Natural killer cell treated with Interleukin-12 subunit alpha and Interleukin-12 subunit beta and Interleukin-15 and Interleukin-18, amount 100 ng/mL, for 72 hours (primary cell): ENCODE measurements at places on chromosomes 3 and 15.

GRCh38 chr3:9247361-9247940 is 2.0 kb downstream of the SRGAP3 start:
- H3K4me1 ChIP-seq: peaks cover 22% of the 10 kb centered on the region
- H3K36me3 ChIP-seq: no peaks in the 10 kb centered on the region
- H3K27ac ChIP-seq: no peak overlapping the region
- H3K4me3 ChIP-seq: no peak overlapping the region
- no peak for DNase-seq

GRCh38 chr3:136044980-136045745 is 79.6 kb downstream of the PPP2R3A start:
- H3K27me3 ChIP-seq: peaks cover 12% of the 10 kb centered on the region
- no peaks in the 10 kb centered on the region for H3K36me3 ChIP-seq

GRCh38 chr3:13874891-13875290 is 5.0 kb downstream of the WNT7A start:
- peaks cover 38% of the 10 kb centered on the region for H3K27me3 ChIP-seq
- H3K4me1 ChIP-seq: peaks cover 3% of the 10 kb centered on the region
- H3K27ac ChIP-seq: no peak overlapping the region
- no peak for DNase-seq
- H3K4me3 ChIP-seq: no peak overlapping the region
- H3K36me3 ChIP-seq: no peaks in the 10 kb centered on the region

DNA sequence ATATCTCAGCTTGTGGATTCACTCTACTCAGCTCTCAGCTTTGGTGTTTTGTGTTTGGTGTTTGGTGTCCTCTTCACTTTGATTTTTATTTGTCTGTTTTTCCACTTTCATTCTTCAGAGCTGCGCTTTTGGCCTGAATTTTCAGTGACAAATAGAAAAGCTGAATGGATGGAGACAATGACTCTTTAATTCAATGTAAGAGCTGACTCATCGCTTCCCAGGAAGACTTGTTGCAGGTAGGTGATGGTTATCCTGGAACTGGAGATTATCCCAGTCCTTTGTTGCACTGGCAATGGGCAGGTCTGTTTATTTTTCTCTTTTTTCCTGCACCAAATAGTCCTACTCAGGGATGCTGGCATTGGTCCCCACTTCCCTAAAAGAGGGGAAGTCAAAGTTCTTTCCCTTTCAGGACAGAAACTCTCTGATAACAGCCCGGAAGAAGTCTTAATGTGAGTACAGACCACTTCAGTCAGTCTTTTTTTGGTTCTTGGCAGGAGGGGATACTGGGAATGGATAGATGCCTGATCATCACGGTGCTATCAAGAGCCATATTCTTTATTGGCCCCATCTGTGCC is 12.4 kb upstream of the AEN start:
- no peak overlapping the region for H3K27ac ChIP-seq
- no peak overlapping the region for H3K4me3 ChIP-seq
- no peak for DNase-seq
- H3K4me1 ChIP-seq: peaks cover 4% of the 10 kb centered on the region

GRCh38 chr3:59850417-59850816 is 800.6 kb upstream of the CFAP20DC start:
- no peak overlapping the region for H3K27ac ChIP-seq
- no peak overlapping the region for H3K4me3 ChIP-seq
- H3K36me3 ChIP-seq: peaks cover 9% of the 10 kb centered on the region
- DNase-seq: no peak
- no peaks in the 10 kb centered on the region for H3K4me1 ChIP-seq
- H3K27me3 ChIP-seq: no peaks in the 10 kb centered on the region

GRCh38 chr15:67006083-67007065 is 59.0 kb upstream of the SMAD3 start:
- no peak for DNase-seq
- no peaks in the 10 kb centered on the region for H3K4me1 ChIP-seq
- H3K27ac ChIP-seq: no peak overlapping the region
- H3K27me3 ChIP-seq: no peaks in the 10 kb centered on the region
- no peak overlapping the region for H3K4me3 ChIP-seq

GRCh38 chr3:116877968-116878367 is 168.4 kb downstream of the TUSC7 start:
- H3K27me3 ChIP-seq: no peaks in the 10 kb centered on the region
- DNase-seq: no peak
- no peaks in the 10 kb centered on the region for H3K36me3 ChIP-seq

GRCh38 chr15:36605604-36606263 is 26.3 kb downstream of the CDIN1 start:
- DNase-seq: no peak
- H3K4me1 ChIP-seq: no peaks in the 10 kb centered on the region
- no peaks in the 10 kb centered on the region for H3K36me3 ChIP-seq
- H3K27ac ChIP-seq: no peak overlapping the region

- no peak for DNase-seq
- H3K4me3 ChIP-seq: no peak overlapping the region
- no peaks in the 10 kb centered on the region for H3K36me3 ChIP-seq
- peaks cover 2% of the 10 kb centered on the region for H3K27me3 ChIP-seq
- H3K27ac ChIP-seq: no peak overlapping the region
Measured at GRCh38 chr3:20222274-20222673, 36.3 kb upstream of the SGO1 start.

- DNase-seq: no peak
- no peaks in the 10 kb centered on the region for H3K4me1 ChIP-seq
- H3K4me3 ChIP-seq: no peak overlapping the region
- no peaks in the 10 kb centered on the region for H3K36me3 ChIP-seq
Measured at GRCh38 chr15:86772369-86773059, 692.8 kb downstream of the AGBL1 start.

- peak overlapping the region; percentile 82 for H3K27ac ChIP-seq
- H3K4me1 ChIP-seq: peaks cover 11% of the 10 kb centered on the region
- no peak for DNase-seq
- H3K27me3 ChIP-seq: no peaks in the 10 kb centered on the region
Measured at GRCh38 chr15:55829826-55830225, 86.9 kb upstream of the PRTG start.

- no peaks in the 10 kb centered on the region for H3K4me1 ChIP-seq
- no peak overlapping the region for H3K27ac ChIP-seq
- H3K4me3 ChIP-seq: no peak overlapping the region
- DNase-seq: no peak
- H3K36me3 ChIP-seq: no peaks in the 10 kb centered on the region
Measured at GRCh38 chr3:7843441-7843840, 658.2 kb upstream of the LMCD1 start.

DNA sequence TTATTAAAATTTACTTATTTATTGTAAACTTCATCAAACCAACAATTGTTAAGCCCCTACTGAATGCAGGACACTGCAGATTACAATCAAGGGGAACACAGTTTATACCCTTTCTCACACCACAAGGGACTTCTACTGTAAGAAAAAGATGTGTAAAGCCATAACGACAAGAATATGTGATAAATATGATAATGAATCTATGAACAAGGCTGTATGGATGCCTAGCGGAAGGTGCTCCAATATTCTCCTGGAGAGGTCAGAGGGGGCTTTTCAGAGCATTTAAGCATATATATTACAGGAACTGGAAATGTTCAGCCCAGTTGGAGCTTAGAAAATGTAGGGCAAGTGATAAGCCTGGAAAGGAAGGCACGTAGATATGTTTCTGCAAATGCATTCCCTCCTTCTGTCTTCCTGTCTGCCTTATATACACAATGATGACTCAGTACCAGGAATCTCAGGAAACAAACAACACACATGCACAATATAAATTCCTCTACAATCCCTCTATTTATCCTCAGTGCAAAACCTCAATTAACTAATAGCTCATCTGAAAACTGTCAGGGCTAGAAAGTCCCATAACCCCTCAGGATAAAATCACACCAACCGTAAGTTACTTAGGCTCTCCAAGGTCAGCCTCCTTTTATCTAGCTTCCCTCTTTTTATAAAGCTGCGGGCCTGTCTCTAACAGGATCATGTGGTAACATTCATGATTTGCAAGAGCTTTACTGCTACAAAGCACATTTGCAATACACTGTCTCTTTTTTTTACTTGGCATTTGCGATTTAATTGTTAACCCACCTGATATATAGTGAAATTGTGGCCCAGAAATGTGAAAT is 393.1 kb downstream of the LPP start:
- H3K27ac ChIP-seq: no peak overlapping the region
- H3K36me3 ChIP-seq: peaks cover 4% of the 10 kb centered on the region
- H3K4me3 ChIP-seq: no peak overlapping the region
- peaks cover 32% of the 10 kb centered on the region for H3K4me1 ChIP-seq

- no peak overlapping the region for H3K27ac ChIP-seq
- no peak for DNase-seq
Measured at GRCh38 chr3:177471733-177472480, 274.6 kb upstream of the TBL1XR1 start.

DNA sequence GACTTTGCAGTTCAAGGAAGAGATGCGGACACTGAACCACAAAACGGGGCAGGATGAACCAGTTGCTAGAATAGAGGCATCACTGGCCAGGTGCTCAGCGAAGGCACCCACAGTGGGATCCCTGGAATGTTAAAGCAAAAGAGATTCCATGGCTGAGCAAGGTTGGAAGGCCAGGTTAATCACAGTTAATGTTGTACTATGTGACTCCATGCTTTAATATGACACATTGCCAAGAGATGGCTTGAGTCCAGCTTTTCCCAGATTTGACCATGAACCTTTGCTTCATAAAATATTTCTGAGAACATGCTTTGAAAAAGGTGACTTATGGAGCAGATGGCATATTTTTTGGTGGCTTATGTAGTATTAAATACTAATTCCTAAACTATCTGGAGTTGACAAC is 76.2 kb upstream of the CMTM7 start:
- no peaks in the 10 kb centered on the region for H3K36me3 ChIP-seq
- H3K27ac ChIP-seq: no peak overlapping the region
- H3K27me3 ChIP-seq: peaks cover 9% of the 10 kb centered on the region
- H3K4me3 ChIP-seq: no peak overlapping the region

DNA sequence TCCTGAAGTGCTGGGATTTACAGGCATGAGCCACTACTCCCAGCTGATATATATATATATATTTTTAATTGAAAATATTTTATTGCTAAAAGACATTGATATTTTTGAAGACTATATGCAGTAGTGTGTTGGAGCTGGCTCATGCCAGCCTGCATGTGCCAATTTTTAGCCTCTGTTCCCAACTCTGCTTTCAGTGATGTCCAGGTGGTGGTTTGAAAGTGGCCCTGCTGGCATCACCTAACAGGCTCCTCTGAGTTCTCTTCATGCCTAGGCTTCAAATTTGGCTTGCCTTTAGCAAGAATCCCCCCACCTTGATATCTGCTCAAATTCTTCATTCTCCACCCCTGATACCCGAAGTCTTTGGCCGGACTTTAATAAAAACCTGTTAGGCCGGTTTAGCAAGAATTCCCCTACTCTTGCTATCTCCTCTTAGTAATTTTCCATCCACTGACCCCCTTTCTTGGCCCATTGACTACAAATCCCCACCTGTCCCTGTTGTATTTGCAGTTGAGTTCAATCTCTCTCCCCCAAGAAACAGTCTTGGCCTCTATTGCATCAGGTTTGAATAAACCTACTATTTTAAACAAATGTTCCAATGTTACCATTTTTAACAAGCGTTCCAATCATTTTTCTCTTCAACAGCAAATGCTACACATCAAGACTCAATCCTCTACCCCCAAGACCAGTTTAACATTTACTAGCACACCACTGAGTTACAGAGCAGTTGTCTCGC is 23.9 kb upstream of the CTSH start:
- no peaks in the 10 kb centered on the region for H3K27me3 ChIP-seq
- DNase-seq: no peak
- H3K27ac ChIP-seq: no peak overlapping the region
- no peaks in the 10 kb centered on the region for H3K4me1 ChIP-seq

DNA sequence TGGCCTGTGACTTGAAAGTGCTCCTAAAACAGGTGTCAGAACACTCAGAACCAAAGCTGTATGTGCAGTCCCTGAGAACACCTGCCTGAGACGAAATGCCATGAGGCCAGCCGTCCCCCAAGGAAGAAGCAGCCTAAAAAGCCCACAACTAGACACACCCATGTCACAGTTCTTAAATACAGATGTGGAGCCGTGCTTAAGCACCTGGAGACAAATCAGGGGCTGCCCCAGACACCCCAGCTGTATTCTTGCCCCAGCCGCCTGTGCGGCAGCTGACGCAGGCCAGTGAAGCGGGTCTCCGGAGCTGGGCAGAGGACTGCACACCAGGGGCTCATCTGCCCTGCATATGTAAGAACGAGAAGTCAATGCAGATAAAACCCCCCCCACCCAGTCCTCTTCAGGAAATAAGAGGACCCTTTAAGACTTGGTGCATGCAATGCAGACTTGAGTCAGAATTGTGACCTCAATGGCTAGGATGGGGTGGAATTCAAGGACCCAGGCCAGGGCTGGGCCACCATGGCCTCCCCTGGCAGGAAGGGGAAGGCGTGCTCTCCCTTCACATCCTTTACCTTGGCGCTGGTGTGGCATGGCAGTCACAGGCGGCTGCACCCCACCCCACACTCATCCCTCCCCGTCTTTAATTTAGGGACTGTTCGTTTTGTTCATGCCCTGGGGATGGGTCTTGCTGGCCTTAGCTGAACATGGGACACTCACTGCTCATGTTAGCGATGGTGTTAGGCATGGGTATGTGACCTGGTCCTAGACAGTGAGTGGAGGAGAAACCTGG is 27.7 kb upstream of the PLXNA1 start:
- H3K4me3 ChIP-seq: no peak overlapping the region
- no peaks in the 10 kb centered on the region for H3K4me1 ChIP-seq
- no peak overlapping the region for H3K27ac ChIP-seq
- no peaks in the 10 kb centered on the region for H3K27me3 ChIP-seq
- no peaks in the 10 kb centered on the region for H3K36me3 ChIP-seq

DNA sequence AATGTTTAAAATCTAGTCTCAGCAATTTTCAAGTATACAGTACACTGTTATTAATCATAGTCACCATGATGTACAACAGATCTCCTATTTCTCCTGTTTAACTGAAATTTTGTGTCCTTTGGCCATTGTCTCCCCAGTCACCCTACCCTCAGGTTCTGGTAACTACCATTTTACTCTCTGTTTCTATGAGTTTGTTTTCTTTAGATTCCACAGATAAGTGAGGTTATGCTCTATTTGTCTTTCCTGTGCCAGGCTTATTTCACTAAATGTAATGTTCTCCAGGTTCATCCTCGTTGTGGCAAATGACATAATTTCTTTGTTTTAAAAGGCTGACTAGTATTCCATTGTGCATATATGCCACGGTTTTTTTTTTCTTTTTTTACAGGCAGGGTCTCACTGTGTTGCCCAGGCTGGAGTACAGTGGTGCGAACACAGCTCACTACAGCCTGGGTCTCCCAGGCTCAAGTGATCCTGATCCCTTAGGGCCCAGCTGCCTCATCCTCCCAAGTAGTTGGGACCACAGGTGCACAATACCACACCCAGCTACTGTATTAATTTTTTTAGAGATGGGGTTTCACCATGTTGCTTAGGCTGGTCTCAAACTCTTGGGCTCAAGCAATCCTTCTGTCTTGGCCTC is 50.0 kb downstream of the RAB7A start:
- no peak overlapping the region for H3K27ac ChIP-seq
- no peak overlapping the region for H3K4me3 ChIP-seq
- no peaks in the 10 kb centered on the region for H3K36me3 ChIP-seq
- DNase-seq: no peak
- H3K27me3 ChIP-seq: no peaks in the 10 kb centered on the region

GRCh38 chr3:69011096-69011730 is 2.3 kb downstream of the EOGT start:
- no peak overlapping the region for H3K27ac ChIP-seq
- no peaks in the 10 kb centered on the region for H3K27me3 ChIP-seq
- H3K4me3 ChIP-seq: peak overlapping the region; percentile 78
- H3K36me3 ChIP-seq: peaks cover 4% of the 10 kb centered on the region
- no peak for DNase-seq
